Vagina (tissue), 2 donors: ENCODE measurements at places on chromosomes 7 and 10.
A peak's percentile ranks its signal among the peaks of the same experiment; 100 is the strongest.

- H3K27ac ChIP-seq = no peak overlapping the region
- H3K4me1 ChIP-seq = peaks cover 4% of the 10 kb centered on the region
- no peaks in the 10 kb centered on the region for H3K36me3 ChIP-seq
- no peak for DNase-seq
Observed at GRCh38 chr10:97042716-97043562, 142.8 kb downstream of the SLIT1 start.

DNA sequence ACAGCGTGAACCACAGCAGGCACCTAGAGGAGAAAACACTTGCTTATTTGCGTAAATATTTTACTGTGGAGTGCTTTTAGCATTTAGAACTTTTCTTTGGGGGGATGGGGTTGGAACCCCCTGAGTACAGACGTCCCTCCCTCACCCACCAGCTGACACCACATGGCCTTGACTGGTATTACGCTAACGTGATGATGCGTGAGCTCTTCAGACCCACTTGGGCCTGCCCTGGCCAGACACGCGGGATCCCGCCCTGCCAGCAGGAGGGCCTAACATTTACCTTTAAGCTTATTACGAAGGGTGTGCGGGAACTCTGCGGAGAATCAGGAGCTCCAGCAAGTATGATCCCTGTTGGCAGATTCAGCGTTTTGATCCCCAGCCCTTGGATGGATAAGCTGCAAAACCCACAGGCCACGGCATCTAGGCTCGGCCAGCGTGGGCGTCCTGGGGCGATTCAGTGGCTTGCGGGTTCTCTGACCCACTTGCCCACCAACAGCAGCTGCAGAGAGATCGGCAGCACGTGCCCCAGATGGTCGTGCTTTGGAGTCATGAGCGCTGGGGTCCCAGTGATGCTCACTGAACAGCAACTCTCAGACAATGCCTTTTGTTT lies 545.5 kb upstream of the FOXK1 start:
- H3K27me3 ChIP-seq = no peaks in the 10 kb centered on the region
- H3K27ac ChIP-seq = no peak overlapping the region
- H3K36me3 ChIP-seq = no peaks in the 10 kb centered on the region
- H3K4me1 ChIP-seq = no peaks in the 10 kb centered on the region
- no peak for DNase-seq

GRCh38 chr10:83654689-83655088 lies 484.6 kb upstream of the GHITM start:
- no peaks in the 10 kb centered on the region for H3K36me3 ChIP-seq
- H3K27ac ChIP-seq = no peak overlapping the region
- H3K4me3 ChIP-seq = no peak overlapping the region
- no peaks in the 10 kb centered on the region for H3K4me1 ChIP-seq
- H3K27me3 ChIP-seq = no peaks in the 10 kb centered on the region

GRCh38 chr10:124614003-124614659 lies 130.0 kb downstream of the FAM53B start:
- no peak overlapping the region for H3K4me3 ChIP-seq

GRCh38 chr7:159143780-159144757 lies 598 bp downstream of the VIPR2 start:
- DNase-seq = peak; percentile 46
- H3K27me3 ChIP-seq = no peaks in the 10 kb centered on the region
- H3K36me3 ChIP-seq = no peaks in the 10 kb centered on the region
- H3K4me3 ChIP-seq = peak overlapping the region; percentile 73
- H3K27ac ChIP-seq = peak overlapping the region; percentile 82

GRCh38 chr7:111750228-111750627 lies 187.9 kb upstream of the IMMP2L start:
- H3K4me3 ChIP-seq = no peak overlapping the region
- no peaks in the 10 kb centered on the region for H3K36me3 ChIP-seq
- H3K27ac ChIP-seq = no peak overlapping the region
- no peaks in the 10 kb centered on the region for H3K27me3 ChIP-seq
- H3K4me1 ChIP-seq = no peaks in the 10 kb centered on the region

- no peak overlapping the region for H3K27ac ChIP-seq
- no peak for DNase-seq
- H3K27me3 ChIP-seq = no peaks in the 10 kb centered on the region
- no peaks in the 10 kb centered on the region for H3K4me1 ChIP-seq
- no peaks in the 10 kb centered on the region for H3K36me3 ChIP-seq
Observed at GRCh38 chr7:90749774-90750173, 153.7 kb downstream of the CDK14 start.

- H3K4me1 ChIP-seq = no peaks in the 10 kb centered on the region
- no peak overlapping the region for H3K4me3 ChIP-seq
- peak; percentile 95 for DNase-seq
- H3K27me3 ChIP-seq = no peaks in the 10 kb centered on the region
- H3K36me3 ChIP-seq = no peaks in the 10 kb centered on the region
Observed at GRCh38 chr10:130960531-130960930, 351.0 kb downstream of the TCERG1L start.

GRCh38 chr7:112723416-112723815 lies 66.8 kb downstream of the TMEM168 start:
- no peak overlapping the region for H3K4me3 ChIP-seq
- H3K4me1 ChIP-seq = no peaks in the 10 kb centered on the region
- H3K27me3 ChIP-seq = no peaks in the 10 kb centered on the region
- H3K36me3 ChIP-seq = no peaks in the 10 kb centered on the region

- no peak overlapping the region for H3K27ac ChIP-seq
- no peaks in the 10 kb centered on the region for H3K4me1 ChIP-seq
- no peaks in the 10 kb centered on the region for H3K27me3 ChIP-seq
Observed at GRCh38 chr7:94472608-94473007, 37.0 kb upstream of the CASD1 start.

DNA sequence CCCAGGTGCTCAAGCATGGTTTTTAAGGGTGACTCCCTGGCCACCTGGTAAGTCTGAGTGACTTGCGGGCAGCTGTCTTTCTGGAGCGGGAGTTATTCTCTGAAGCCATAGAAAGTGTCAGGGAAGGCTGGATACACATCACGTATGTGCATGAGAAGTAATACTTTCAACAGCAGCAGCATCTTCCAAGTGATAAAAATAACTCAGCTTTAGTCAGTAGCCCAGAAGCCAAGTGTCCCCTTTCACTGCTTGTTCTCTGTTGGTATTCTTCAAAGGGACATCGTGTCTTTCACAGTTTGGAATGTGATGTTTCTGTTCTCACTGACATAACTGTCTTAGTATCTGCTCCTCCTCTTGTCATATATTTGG lies 97.6 kb downstream of the KIAA1217 start:
- H3K27me3 ChIP-seq = no peaks in the 10 kb centered on the region
- no peak overlapping the region for H3K4me3 ChIP-seq
- H3K4me1 ChIP-seq = peaks cover 9% of the 10 kb centered on the region
- DNase-seq = no peak
- H3K36me3 ChIP-seq = no peaks in the 10 kb centered on the region

DNA sequence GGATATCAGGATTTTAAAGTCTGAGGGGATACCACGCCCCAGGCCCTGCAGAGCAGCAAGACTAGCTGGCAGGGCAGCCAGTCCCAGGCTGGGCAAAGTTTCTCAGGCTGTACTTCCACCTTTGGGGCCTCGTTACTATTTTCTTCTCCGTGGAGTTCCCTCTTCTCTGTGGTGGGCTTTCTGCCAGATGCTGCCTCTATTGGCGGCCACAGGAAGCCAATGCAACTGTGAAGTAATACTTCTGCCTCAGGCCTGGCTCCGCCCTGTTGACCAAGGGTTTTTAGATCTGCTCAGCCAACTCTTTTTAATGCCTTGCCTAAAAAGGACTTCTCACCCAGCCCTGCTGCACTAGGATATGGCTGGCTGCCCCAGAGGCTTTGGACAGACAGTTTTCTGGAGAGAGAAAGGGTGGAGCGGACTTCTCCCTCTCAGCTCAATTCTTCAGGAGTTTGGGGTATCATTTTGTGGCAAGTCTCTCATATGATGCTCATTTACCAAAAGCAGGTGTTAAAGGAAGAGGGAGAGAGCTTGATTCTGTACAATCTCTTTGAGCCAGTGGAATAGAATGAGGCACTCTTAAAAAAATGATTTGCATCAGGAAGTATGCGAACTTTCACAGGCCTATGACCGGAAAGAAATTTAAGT lies 67.4 kb downstream of the HHEX start:
- no peaks in the 10 kb centered on the region for H3K27me3 ChIP-seq
- peak overlapping the region; percentile 62 for H3K27ac ChIP-seq
- H3K36me3 ChIP-seq = no peaks in the 10 kb centered on the region
- H3K4me3 ChIP-seq = no peak overlapping the region

GRCh38 chr7:139683137-139683921 lies 94.5 kb downstream of the HIPK2 start:
- peaks cover 25% of the 10 kb centered on the region for H3K4me1 ChIP-seq
- H3K36me3 ChIP-seq = no peaks in the 10 kb centered on the region
- H3K27ac ChIP-seq = no peak overlapping the region
- H3K4me3 ChIP-seq = no peak overlapping the region
- DNase-seq = no peak

GRCh38 chr10:28915989-28916588 lies 238.8 kb downstream of the BAMBI start:
- H3K27me3 ChIP-seq = no peaks in the 10 kb centered on the region
- no peaks in the 10 kb centered on the region for H3K36me3 ChIP-seq
- H3K27ac ChIP-seq = no peak overlapping the region

- H3K4me3 ChIP-seq = no peak overlapping the region
- no peak for DNase-seq
- H3K27me3 ChIP-seq = peaks cover 3% of the 10 kb centered on the region
- H3K36me3 ChIP-seq = no peaks in the 10 kb centered on the region
- H3K27ac ChIP-seq = no peak overlapping the region
Observed at GRCh38 chr7:128236924-128237586, 4.0 kb upstream of the LEP start.

GRCh38 chr7:23226844-23227450 lies 19.6 kb upstream of the GPNMB start:
- H3K27me3 ChIP-seq = no peaks in the 10 kb centered on the region
- H3K36me3 ChIP-seq = no peaks in the 10 kb centered on the region
- no peaks in the 10 kb centered on the region for H3K4me1 ChIP-seq
- H3K4me3 ChIP-seq = no peak overlapping the region

DNA sequence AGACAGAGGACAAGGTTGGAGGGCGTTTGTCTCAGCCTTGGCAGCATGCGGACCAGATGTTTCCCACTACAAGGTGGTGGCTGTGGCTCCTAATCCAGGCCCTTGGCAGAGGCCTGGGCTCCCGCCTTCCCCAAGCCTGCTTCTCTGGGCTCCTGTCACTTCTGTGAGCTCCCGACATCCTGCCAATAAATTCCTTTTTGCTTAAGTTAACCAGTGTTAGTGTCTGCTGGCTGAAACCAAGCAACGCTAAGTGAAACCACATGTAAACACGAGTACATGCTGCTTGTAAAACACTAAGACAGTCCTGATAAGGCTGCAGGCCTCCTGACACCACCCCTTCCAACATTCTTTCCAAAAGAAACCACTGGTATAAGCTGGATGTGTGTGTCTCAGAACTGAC lies 263.6 kb upstream of the ZMIZ1 start:
- peak overlapping the region; percentile 81 for H3K27ac ChIP-seq
- H3K4me3 ChIP-seq = no peak overlapping the region
- no peaks in the 10 kb centered on the region for H3K36me3 ChIP-seq
- no peak for DNase-seq

DNA sequence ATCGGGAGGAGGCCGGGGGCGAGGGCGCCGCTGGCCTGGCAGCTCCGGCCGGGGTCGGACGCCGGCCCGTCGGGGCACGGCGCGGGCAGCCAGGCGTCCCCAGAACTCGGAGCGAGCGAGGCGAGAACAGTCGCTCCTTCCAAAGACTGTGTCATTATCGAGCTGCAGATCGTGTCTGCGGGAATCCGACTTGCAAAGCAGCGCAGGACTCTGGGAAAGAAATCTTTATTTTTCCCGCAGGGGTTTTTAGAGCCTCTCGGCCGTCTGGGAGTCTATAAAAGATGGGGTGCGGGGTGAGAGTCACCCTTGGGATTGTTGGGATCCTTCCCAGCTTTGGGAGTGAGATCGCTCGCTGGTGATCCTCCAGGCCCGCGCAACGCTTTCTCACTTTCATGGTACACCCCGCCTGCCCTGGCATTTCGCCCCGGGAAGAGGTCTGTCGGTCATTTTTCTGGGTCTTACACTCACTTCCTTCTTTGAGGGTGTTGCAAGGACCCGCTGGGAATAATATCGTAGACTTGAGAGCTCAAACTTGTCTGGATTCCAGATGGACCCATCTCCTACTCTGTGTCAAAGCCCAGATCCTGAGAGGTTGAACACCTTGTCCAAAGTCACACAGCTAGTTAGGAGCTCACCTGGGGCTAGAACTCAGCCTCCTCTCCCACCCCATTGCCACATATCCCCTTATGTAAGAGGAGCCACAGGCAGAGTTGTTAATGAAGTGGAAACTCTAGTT lies 1.0 kb downstream of the UBTD1 start:
- DNase-seq = no peak
- peaks cover 61% of the 10 kb centered on the region for H3K4me1 ChIP-seq
- H3K36me3 ChIP-seq = no peaks in the 10 kb centered on the region
- peak overlapping the region; percentile 75 for H3K4me3 ChIP-seq
- peak overlapping the region; percentile 94 for H3K27ac ChIP-seq

DNA sequence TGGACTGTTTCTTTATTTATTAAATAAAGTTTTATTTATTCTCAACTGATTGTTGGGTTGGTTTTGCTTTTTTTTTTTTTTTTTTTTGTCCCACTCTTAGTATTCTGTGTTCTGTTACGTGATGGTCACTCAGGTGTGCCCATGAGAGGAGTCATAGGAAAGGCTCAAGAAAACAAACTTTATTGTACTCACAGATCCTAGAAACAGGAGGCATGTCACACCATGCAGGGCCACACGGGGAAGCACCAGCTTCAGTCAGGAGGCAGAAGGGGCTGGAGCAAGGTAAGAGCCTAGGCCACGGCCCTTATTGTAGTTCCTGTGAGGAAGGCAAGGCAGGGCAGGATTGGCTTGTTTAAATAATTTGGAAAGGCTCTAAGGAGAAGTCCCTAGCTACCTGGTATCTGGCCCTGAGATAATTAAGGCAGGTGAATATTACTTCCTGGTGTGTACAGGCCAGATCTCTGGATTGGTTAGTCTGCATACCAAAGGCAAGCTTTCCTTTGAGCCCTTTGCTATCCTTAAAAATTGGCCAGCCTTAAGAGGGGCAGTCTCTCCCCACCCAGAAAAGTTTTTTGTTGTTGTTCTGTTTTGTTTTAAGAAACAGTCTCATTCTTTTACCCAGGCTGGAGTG lies 8.3 kb downstream of the ATOH7 start:
- no peaks in the 10 kb centered on the region for H3K4me1 ChIP-seq
- no peak for DNase-seq
- H3K4me3 ChIP-seq = no peak overlapping the region
- H3K27ac ChIP-seq = no peak overlapping the region
- no peaks in the 10 kb centered on the region for H3K27me3 ChIP-seq
- no peaks in the 10 kb centered on the region for H3K36me3 ChIP-seq

DNA sequence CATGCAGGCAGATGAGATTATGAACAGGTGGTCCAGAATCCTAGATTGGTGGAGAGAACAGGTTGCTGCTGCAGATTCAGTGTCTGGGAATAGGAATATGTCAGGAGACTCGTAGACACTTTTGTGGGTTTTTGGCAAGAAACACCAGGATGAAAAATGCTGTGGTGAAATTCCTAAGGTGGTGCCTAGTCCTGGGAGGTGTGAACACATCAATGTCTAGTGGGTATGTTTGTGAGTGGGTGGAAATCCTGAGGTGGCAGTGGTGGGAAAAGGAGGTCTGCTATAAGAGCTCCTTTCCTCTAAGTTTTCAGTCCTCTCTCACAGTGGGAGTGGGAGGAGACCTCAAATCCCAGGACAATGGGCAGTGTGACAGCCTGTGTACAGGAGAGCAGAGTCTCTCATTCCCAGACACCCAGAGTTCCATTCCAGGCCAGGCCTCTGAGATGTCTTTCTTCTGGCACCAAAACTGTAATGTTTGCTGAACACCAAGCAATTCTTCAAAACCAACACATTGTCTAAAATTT lies 5.1 kb downstream of the ERV3-1 start:
- H3K27me3 ChIP-seq = no peaks in the 10 kb centered on the region
- no peak for DNase-seq
- H3K4me3 ChIP-seq = no peak overlapping the region
- no peak overlapping the region for H3K27ac ChIP-seq
- H3K4me1 ChIP-seq = peaks cover 41% of the 10 kb centered on the region

GRCh38 chr10:10891124-10892082 lies 126.3 kb upstream of the CELF2 start:
- no peak overlapping the region for H3K4me3 ChIP-seq
- DNase-seq = no peak
- no peaks in the 10 kb centered on the region for H3K27me3 ChIP-seq
- H3K4me1 ChIP-seq = no peaks in the 10 kb centered on the region
